ENCODE measurements at places on chromosomes 16 and 17. TPM values are rescaled to one million over a fixed set of nuclear protein-coding genes. Genes with fewer than 3 reads are reported as not detected.

DNA sequence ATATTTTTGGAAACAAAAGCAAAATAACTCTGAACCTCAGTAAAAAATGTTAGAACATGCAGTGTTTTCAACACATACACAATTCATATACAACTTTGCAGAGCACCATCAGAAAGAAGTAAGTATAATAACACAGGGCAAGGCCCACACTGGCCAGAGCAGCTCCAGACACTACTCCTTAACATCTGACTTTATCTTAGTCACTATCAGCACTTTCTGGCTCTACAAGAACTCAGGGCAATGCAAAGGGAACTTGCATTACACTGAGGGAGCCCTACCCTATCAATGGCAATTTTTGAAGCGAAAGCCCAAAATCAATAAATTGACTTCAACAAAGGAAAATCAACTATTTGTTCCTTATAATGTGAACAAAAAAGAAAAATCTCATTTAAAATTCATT lies 16.5 kb downstream of the RNF157 start:
- no peak for DNase-seq

DNA sequence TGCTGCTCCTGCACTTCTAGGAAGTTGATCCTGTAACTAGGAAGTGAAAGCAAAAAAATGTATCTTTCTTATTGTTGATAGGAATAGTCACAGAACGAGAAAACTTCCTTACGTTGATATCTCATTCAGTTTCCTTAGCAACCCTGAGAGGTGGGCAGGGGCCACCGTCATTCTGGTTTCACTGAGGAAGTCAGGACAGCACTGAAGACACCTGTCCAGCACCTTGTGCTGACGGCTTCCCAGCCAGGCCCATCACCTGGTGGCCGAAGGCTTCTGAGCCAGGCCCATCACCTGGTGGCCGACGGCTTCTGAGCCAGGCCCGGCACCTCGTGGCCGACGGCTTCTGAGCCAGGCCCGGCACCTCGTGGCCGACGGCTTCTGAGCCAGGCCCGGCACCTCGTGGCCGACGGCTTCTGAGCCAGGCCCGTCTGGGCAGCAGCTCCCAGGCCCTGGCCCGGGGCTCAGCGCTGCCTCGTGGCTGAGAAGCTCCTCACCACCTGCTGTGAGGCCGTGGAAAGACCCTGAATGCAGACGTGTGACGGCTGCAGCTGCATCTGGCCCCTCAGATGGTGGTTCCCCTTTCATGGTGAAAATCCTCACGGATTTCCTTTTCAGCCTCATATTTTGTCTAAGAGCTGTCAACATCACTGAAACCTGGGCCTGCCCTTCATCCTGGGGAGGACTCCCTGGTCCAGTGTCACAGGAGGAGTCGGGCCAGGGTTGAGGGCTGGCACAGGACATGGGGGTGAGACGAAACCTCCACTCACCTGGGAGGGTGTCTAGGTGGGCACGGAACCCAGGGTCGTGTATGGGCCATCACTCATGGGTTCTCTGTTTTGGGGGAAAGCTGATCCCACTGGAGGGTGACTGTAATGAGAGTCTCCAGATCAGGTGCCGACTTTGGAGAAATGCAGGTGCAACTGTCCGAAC lies 33.0 kb upstream of the ZNF750 start:
- DNase-seq, result no peak

DNA sequence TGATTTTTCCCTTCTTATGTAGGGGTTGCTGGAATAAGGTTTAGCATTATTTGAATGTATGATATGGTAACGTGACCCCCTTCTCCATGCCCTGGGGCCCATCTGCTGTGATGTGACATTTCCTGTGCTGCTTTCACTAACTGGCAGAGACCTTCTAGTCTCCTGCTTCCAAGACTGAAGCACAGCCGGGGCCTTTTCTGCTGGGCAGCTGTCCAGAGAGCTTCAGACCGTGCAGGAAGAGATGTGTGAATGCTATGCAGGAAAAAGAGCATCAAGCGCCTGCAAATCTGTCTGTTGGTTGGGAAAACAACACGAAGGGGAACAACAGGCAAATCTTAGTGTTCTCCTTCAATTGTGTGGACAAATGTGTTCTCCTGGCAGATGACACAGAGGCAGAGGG lies 128.5 kb downstream of the SPACA3 start:
- no peak for DNase-seq

CCL18 gene
- total RNA-seq, result not detected
